ENCODE measurements at places on chromosomes 16 and 17.
A peak's percentile ranks its signal among the peaks of the same experiment; 100 is the strongest.

GRCh38 chr16:47230296-47230695, 86.6 kb upstream of the NETO2 start:
- no peak for DNase-seq

DNA sequence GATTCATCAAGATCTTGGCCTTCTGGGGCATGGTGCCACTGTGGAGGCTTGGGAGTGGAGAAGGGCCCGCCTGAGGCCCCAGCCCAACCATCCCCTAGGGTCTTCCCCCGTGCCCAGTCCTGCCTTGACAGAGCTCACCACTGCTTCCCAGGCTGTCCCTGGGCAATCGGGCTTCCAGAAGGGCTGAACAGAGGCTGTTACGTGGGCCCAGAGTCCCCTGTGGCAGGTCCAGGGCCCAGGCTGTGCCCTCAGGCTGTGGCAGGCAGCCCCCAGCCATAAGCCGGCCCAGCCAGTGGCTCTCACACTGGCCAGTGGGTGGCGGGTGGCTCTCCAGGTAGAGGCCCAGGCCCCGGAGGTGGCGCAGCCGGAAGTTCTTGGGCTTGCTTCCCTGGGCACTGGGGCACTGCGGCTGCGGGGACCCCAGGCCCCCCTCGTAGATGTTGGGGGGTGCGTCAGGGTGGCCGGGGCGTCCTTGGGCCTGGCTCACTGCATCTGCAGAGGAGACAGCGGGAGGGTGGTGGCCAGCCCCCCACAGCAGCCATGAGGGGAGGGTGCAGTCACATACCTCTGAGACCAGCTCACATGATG, 809 bp downstream of the C16orf90 start:
- DNase-seq, result no peak

DNA sequence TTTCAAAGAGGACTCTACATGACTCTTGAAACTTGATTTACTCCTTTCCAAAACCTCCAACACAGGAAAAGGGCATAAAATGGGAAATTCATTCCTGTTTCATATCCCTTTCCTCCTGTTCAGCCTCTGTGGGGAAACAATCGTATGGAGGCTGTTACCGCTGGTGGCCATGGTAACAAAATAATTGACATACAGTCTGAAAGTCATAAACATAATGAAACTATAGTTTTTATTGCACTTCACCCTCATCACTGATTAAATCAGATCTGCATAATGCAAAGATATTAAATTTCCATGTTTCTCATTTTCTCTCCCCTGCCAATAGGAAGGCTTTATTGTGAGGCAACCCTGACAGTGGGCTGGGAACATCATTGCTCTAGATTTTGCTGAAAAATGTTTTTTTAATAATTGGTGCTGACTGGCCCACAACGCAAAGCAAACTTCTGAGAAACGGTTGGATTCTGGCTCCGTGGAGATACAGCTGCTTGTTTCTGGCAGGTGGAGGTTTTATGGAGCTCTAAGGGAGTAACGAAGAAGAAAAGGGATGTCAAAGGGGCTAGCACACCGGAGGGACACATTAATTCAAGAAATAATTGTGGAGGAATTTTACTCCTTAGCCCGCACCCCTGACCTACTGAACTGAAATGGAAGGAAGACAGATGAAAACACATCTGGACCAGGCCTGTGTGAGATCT, 154.2 kb upstream of the SHISA6 start:
- DNase-seq, result no peak

DNA sequence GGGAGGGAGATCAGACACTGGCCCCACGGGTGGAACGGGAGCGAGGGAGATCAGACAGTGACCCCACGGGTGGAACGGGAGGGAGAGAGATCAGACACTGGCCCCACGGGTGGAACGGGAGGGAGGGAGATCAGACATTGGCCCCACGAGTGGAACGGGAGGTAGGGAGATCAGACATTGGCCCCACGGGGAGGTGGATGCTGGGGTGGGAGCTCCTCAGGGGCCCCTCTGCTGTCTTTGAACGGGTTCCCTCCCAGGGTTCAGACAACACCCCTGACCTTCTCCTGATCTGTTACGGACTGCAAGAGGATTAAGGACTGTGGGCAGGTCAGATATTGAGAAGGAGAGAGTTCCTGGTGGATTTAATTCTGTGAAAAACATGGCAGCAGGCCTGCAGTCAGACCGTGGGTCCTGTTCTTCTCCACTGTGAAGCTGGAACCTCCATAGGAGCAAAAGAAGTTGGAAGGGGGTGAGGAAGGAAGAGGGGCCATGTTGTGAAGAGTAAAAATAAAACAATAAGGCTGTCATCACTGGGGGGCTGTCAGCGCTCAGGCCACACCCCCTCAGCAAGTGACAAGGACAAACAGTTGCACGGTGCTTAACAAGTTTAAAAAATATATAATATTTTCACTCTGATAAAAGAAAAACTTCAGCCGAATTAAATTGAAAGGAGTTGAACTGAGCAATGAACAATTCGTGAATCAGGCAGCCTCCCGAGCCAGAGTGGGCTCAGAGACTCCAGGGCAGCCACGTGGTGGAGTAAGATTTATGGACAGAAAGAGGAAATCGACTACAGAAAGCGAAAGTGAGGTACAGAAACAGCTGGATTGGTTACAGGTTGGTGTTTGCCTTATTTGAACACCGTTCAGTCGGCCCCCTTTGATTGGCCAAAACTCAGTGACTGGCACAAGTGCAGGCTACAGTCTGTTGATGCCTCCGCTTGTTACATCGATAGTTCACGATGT, 348.7 kb upstream of the TNRC6C start:
- DNase-seq, result peak; percentile 82

- DNase-seq, result no peak
Observed at GRCh38 chr16:3980253-3981111, 100.0 kb upstream of the CREBBP start.

- peak; percentile 58 for DNase-seq
Observed at GRCh38 chr16:81004646-81005353, 1.9 kb downstream of the CMC2 start.

GRCh38 chr17:65638221-65638975, 77.0 kb upstream of the AXIN2 start:
- DNase-seq, result no peak

GRCh38 chr17:44293509-44294226, 14.7 kb upstream of the RUNDC3A start:
- peak; percentile 84 for DNase-seq

GRCh38 chr16:85842435-85842834, 42.9 kb downstream of the COX4I1 start:
- no peak for DNase-seq

DNA sequence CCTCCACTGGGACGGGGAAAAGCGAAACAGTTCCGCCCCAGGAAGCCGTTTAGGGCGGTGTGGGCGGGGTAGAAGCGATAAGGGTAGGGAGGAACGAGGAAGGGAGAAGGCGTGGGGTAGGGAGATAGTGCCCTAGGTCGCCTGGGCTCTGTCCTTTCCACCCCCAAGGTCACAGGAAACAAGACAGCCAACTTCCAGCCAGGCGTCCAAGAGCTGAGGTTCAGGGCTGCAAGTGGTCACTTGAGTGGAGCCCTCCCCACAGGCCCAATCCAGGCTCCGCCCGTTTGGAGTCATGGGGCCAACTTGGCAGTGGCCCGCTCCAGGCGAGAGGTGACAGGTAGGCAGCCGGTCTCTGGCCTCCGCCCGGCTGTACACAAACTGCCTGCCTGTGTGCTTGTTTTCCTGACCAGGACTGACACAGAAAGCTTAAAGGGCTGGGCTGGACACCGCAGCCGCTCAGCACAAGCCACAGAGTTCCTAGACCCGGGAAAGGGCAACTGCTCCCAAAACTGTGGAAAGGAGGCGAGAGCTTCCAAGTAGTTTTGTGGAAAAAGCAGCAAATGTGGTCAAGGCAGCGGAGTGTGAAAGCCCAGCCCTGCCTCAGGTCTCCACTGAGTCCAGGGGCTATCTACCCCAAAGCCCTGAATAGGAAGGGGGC, at the start of gene RILP:
Gene RILP (minus strand): TSS at position 23 of the 658 bp plus-strand sequence. CDS start 62 bp downstream, outside the sequence.
- DNase-seq, result peak; percentile 43

DNA sequence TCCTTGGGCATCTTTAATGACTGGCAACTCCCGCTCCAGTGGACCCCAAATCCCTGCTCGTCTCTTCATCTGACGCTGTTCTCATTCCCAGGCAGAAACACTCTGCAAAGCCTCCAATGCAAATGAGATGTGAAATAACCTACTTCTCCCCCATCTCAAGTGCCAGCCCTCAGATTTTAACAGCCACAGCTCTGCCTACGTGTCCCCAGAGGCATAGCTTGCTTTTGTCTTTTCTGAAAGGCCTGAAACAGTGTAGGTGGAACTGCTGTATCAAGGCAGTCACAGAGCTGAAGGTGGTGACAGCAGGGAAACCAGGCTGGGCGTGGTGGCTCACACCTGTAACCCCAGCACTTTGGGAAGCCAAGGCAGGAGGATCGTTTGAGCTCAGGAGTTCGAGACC, 14.7 kb downstream of the RPH3AL start:
- no peak for DNase-seq

GRCh38 chr17:78022425-78022824, 63.9 kb downstream of the TNRC6C start:
- no peak for DNase-seq

- no peak for DNase-seq
Observed at GRCh38 chr16:1182316-1182671, 29.4 kb downstream of the CACNA1H start.

GRCh38 chr17:41793784-41794539, 7.5 kb upstream of the JUP start:
- no peak for DNase-seq

DNA sequence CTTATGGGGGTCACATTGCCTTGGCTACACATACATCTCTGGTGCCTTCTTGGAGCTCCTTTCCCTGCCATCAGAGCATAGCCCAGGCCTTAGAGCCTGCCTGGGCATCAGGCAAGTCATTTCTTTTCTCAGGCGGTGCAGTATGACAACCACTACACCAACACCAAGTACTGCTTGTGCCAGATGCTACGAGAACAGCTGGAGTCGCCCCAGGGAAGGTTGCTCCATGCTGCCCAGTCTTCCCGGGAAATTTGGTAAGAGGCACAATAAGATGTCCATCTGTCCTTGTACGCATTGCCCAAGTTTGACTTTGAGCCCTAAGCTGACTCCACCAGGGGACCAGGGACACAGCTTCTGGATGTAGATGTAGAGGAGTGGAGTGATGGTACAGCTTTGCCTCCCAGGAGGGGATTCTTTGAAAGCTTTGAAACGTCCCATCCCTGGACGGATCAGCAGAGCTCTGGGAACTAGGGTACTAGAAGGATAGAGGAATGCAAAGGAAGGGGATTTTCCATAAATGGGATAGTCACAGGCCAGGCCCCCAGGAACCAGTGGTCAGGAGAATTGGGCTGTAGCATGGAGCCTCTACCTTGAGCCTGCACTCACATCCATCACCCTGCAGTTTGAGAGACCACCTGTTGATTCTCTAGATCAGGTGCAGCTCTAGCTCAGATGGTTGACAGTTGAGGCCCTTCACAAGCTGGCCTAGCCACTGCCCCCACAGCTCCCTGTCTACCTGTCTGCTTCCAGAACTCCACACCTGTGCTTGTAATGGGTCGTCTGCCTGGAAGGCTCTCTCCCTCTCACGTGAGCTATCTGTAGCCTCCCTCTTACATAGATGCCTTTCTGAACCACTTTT, 11.0 kb upstream of the NFATC3 start:
- DNase-seq, result no peak

DNA sequence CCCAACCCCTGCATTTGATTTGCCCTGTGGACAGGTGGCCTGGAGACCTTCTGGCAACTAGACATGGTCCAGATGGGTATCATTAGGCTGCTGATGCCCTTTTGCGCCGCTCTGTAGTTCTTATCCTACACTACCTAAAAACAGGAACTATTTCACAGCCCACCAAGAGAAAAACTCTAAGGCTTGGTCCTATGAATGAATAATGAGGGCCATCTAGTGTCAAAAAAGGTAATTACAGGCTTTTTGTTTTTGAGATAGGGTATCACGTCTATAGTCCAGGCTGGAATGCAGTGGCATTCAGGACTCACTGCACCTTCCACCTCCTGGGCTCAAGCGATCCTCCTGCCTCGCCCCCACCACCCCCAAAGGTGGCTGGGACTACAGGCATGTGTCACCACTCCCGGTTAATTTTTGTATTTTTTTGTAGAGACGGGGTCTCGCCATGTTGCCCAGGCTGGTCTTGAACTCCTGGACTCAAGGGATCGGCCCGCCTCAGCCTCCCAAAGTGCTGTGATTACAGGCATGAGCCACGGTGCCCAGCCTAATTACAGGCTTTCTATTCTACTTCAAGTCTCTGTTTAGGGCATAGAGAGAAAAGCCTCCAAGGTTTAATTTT, 20.9 kb downstream of the COIL start:
- peak; percentile 74 for DNase-seq

- no peak for DNase-seq
Observed at GRCh38 chr17:35287286-35287811, 44.5 kb downstream of the SLFN5 start.

DNA sequence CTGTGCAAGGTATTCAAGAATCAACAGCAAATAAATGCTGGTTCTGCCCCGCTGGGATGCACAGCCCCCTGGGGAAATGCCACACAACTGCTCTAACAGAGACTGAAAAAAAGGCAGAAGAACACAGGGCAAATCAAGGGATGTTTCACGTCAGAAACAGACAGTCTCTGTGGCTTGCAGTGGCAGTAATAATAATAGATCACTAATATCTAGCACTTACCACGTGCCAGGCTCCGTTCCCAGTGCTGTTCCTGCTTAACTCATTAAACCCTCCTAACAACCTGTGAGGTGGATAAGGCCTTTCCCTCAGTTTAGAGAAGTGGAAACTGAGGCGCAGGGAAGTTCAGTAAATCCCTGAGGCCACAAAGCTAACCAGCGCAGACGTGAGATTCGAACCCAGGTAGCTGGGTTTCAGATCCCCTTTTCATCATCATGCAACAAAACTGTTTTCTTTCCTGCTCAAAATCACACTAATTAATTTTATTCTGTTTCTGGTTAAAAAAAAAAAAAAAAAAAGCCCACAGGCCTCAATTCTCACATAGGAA, 36.7 kb downstream of the ARHGAP17 start:
- DNase-seq, result no peak

DNA sequence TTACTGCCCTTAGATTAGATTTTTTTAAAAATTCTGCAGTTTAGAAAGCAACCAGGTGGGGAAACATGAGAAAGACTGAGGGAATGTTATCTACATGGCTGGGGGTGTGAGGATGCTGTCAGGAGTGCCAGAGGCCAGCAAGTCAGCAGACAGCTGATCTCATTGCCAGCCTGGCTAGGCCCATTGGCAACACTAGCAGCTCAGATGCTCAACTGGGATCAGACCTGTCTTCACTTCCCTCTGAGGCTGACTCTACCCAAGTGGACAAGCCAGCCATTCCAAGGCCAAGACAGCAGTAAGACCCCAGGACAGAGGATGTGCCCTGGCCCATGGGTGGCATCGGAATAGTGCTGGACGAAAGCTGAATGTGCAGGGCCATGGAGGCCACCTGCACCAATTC, 96.2 kb downstream of the TMEM132E start:
- no peak for DNase-seq

DNA sequence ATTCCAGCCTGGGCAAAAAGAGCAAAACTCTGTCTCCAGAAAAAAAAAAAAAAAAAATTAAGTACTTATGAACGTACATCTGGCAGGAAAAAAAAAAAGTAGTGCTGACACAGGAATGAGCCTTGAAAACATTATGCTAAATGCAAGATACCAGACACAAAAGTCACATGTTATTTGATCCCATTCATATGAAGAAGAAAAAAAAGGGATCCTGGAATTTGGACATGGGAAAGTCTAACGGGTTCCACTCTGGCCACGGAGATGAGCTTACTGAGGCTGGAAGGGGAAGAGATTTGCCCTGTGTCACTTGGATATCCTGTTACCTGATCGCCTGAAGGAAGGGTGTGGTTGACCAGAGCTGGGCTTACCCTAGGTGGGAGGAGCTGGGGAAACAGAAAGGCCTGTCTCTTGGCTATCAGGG, 251.9 kb downstream of the PARN start:
- peak; percentile 54 for DNase-seq
